ENCODE measurements at places on chromosomes 12 and 14.

- DNase-seq: no peak
These were observed 65.8 kb downstream of the FOS start for GRCh38 chr14:75344411-75344810.

DNA sequence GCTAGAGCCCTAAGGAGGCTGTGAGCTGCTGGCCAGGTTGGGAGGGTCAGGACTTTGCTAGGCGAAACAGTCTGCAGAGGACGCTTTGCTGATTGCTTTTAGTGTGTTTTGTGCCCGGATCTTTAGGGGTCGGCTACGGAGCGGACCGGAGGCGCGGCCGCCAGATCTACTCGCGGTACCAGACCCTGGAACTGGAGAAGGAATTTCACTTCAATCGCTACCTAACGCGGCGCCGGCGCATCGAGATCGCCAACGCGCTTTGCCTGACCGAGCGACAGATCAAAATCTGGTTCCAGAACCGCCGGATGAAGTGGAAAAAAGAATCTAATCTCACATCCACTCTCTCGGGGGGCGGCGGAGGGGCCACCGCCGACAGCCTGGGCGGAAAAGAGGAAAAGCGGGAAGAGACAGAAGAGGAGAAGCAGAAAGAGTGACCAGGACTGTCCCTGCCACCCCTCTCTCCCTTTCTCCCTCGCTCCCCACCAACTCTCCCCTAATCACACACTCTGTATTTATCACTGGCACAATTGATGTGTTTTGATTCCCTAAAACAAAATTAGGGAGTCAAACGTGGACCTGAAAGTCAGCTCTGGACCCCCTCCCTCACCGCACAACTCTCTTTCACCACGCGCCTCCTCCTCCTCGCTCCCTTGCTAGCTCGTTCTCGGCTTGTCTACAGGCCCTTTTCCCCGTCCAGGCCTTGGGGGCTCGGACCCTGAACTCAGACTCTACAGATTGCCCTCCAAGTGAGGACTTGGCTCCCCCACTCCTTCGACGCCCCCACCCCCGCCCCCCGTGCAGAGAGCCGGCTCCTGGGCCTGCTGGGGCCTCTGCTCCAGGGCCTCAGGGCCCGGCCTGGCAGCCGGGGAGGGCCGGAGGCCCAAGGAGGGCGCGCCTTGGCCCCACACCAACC is 1.5 kb downstream of the HOXC6 start:
- DNase-seq: no peak

DNA sequence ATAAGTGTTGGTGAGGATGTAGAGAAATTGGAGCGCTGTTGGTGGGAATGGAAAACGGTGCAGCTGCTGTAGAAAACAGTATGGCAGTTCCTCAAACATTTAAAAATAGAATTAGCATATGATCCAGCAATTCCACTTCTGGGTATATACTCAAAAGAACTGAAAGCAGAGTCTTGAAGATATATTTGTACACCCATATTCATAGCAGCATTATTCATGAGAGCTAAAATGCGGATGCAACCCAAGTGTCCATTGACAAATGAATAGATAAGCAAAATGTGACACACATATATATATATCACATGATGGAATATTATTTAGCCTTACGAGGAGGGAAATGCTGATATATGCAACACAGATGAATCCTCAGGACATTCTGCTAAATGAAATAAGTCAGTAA is 84.7 kb upstream of the CEP83 start:
- DNase-seq: no peak

- DNase-seq: no peak
These were observed 96.7 kb downstream of the RFLNA start for GRCh38 chr12:124391340-124392261.

GRCh38 chr14:75452900-75453816 is 25.3 kb downstream of the JDP2 start:
- DNase-seq: no peak

GRCh38 chr12:105764216-105764835 is 374.4 kb downstream of the NUAK1 start:
- no peak for DNase-seq

GRCh38 chr12:129911428-129912049 is 7.7 kb upstream of the TMEM132D start:
- DNase-seq: no peak

DNA sequence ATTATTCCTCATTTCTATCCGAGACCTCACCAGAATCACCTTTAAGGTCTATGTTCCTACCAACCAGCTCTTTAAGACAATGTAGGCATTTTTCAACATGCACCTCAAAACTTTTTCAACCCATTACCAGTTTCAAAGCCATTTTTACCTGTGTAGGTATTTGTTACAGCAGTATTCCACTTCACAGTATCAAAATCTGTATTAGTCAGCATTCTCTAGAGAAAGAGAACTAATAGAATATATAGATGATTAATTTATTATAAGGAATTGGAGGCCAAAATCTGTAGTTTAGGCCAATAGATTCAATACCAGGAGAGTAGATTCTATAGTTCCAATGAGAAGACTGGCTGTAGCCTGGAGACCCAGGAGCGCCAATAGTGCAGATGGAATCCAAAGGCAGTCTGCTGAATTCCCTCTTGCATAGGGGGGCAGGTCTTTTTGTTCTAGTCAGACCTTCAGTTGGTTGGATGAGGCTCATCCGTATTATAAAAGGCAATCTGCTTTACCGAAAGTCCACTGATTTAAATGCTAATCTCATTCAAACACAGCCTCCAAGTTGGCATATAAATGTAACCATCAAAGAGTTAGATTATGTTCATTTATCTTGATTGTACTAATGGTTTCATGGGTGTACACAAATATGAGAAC is 151.6 kb upstream of the SYT1 start:
- no peak for DNase-seq

GRCh38 chr12:18224745-18225144 is 36.6 kb upstream of the PIK3C2G start:
- DNase-seq: peak; percentile 7

GRCh38 chr14:37406095-37406494 is 189.0 kb downstream of the FOXA1 start:
- no peak for DNase-seq

- no peak for DNase-seq
These were observed 488 bp upstream of the PLEKHH1 start for GRCh38 chr14:67532606-67532997.
